ENCODE measurements at places on chromosomes 12 and 14. TPM values are rescaled to one million over a fixed set of nuclear protein-coding genes. Genes with fewer than 3 reads are reported as not detected.

PRIMA1 gene
- 7.9 TPM for polyA plus RNA-seq

NID2 gene
- 21.7 TPM for polyA plus RNA-seq

GDF3 gene
- polyA plus RNA-seq, result not detected

OR6C65 gene
- not detected for polyA plus RNA-seq

CCDC175 gene
- polyA plus RNA-seq, result not detected

TNS2 gene
- polyA plus RNA-seq, result 562 TPM

RIPK3 gene
- polyA plus RNA-seq, result 7.2 TPM

CABP1 gene
- polyA plus RNA-seq, result 0.45 TPM

RERGL gene
- polyA plus RNA-seq, result 0.94 TPM

GPR132 gene
- 2.7 TPM for polyA plus RNA-seq

PRH2 gene
- polyA plus RNA-seq, result not detected

RNFT2 gene
- 0.47 TPM for polyA plus RNA-seq

PIWIL1 gene
- polyA plus RNA-seq, result not detected

SLC38A4 gene
- polyA plus RNA-seq, result 1.7 TPM

NXPH4 gene
- 4.5 TPM for polyA plus RNA-seq

SNX6 gene
- 76.7 TPM for polyA plus RNA-seq

RNU4-1 gene
- not detected for polyA plus RNA-seq

WIF1 gene
- 1.0 TPM for polyA plus RNA-seq

TAS2R7 gene
- polyA plus RNA-seq, result not detected

KRT8 gene
- 559 TPM for polyA plus RNA-seq

Measured in adipose tissue (tissue), 3 donors.